ENCODE measurements at places on chromosomes 7 and 10. TPM values are rescaled to one million over a fixed set of nuclear protein-coding genes. Genes with fewer than 3 reads are reported as not detected.

DNA sequence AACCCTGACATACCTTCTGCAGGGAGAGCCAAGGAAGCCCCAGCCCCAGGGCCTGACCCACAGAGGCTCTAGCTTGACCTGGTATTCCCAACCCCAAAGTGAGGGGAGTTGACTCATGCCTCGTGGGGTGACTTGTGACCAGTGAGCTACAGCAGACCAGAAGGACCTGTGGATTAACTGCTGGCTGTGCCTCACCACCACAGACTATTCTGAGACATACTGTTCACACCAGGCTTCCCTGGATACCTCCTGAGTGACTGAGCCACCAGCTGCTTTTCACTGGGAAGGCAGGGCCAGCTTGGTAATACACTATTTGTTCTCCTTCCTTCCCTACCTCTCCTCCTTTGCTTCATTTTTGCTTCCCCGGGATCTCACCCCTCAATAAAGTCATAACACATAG is 7.3 kb downstream of the PLXNA4 start:
- no peak for DNase-seq

DNA sequence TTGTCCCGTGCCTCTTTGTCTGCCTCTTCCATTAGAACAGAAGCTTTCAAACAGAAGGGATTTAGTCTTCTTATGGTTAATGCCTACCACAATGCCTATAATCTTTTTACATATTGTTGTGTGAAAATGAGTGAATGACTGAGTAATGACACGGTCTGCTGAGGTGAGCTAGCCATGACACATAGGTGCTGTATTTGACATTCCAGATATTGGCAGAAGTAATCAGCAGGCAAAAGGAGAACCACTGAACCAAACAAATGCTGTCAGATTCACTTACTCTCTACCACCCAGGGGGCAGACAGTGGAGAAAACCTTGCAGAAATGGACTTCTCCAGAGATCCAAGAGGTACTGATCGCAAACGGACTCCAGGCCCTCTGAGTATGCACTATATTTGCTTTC is 377.2 kb upstream of the VWC2 start:
- no peak for DNase-seq

- DNase-seq, result no peak
Observed at GRCh38 chr7:20958572-20958971, 171.9 kb upstream of the SP8 start.

- DNase-seq, result no peak
Observed at GRCh38 chr10:68155615-68156210, 46.4 kb downstream of the MYPN start.

The ZNF804B gene
- 0.07 TPM for total RNA-seq

The POMZP3 gene
- 8.9 TPM for total RNA-seq

Measured in type B pancreatic cell (in vitro differentiated cells).